Suprapubic skin (tissue), 4 donors: ENCODE measurements at places on chromosomes 16 and 17. TPM values are rescaled to one million over a fixed set of nuclear protein-coding genes. Genes with fewer than 3 reads are reported as not detected.
A peak's percentile ranks its signal among the peaks of the same experiment; 100 is the strongest.

DNA sequence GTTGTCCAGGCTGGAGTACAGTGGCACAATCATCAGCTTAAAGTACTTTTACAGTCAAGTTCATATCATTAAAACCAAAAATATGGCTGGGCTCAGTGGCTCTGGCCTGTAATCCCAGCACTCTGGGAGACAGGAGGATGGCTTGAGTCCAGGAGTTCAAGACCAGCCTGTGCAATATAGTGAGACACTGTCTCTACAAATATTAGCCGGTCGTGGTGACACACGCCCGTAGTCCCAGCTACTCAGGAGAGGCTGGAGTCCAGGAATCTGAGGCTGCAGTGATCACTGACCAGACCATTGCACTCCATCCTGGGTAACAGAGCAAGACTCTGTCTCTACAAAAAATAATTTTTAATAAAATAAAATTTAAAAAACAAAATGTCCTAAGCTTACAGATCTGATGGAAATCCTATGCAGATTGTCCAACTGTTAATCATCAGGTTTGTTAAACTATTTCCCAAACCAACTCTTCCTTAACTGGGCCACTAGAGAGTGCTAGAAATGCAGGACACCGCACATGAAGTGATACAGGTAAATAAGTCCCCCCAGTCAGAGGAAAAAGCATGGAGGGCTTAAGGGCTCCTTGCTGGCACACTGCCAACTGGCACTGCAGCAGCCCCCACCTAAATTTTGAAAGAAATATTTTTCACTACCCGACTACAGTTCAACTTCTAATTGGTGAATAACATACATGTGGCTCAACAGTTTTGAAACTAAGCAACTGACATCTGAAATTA, 2.8 kb downstream of the USP22 start:
- peaks cover 64% of the 10 kb centered on the region for H3K4me1 ChIP-seq
- no peaks in the 10 kb centered on the region for H3K36me3 ChIP-seq

GRCh38 chr16:11142951-11143350, 113.1 kb downstream of the SOCS1 start:
- H3K4me1 ChIP-seq: peaks cover 42% of the 10 kb centered on the region
- H3K27me3 ChIP-seq: no peaks in the 10 kb centered on the region
- no peak overlapping the region for H3K4me3 ChIP-seq

DNA sequence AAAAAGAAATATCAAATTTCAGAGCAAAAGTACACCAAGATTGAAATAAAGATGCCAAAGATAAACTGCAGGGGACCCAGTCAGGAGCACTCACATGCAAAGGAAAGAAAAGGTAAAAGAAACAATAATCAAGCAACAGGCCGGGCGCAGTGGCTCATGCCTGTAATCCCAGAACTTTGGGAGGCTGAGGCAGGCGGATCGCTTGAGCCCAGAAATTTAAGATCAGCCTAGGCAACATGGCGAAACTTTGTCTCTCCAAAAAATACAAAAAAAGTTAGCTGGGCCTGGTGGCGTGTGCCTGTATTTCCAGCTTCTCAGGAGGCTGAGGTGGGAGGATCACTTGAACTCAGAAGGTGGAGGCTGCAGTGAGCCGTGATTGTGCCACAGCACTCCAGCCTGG, 107.6 kb upstream of the SMURF2 start:
- peaks cover 11% of the 10 kb centered on the region for H3K4me1 ChIP-seq
- H3K27me3 ChIP-seq: no peaks in the 10 kb centered on the region
- no peak overlapping the region for H3K27ac ChIP-seq
- no peak overlapping the region for H3K4me3 ChIP-seq
- peak; percentile 61 for DNase-seq
- peaks cover 4% of the 10 kb centered on the region for H3K36me3 ChIP-seq

PRCD gene
- total RNA-seq: not detected

CD7 gene
- 1.6 TPM for total RNA-seq

DNA sequence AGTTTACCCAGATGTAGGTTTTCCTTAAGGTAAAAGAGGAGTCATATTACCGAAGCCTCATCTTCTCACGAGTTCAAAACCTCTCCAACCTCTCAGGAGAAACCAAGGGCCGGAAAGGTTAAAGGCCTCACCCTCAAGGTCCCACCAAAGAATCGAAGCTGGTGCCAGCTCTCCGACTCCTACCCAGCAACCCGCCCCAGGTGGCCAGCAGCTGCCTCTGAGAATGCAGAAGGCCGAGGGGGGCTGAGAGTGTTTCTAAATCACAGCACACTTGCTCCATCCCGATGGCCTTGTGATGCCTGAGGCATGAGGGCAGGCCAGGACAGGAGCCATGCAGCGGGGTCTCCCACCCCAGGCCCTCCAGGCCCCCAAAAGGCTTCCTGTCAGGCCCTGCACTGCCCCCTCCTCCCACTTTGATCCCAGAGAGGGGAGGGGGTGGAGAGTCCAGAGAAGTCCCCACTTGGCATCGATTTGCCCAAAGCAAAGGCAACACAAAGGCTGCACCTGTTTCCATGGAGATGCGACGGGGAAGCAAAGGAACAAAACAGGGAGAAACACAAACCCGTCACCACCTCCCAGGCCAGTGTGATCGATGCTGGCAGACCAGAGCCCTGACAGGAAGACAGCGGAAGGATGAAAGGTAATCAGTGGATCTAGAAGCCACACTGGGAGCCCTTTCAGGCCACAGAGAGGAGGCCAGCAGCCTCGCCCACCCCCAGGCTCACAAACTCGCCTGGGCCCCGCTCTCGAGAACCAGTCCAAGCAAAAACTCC, 39.0 kb downstream of the CUEDC1 start:
- no peak for DNase-seq
- H3K27ac ChIP-seq: peak overlapping the region; percentile 54
- peaks cover 83% of the 10 kb centered on the region for H3K4me1 ChIP-seq
- no peaks in the 10 kb centered on the region for H3K27me3 ChIP-seq
- H3K4me3 ChIP-seq: no peak overlapping the region

C17orf78 gene
- total RNA-seq: not detected

E2F4 gene
- total RNA-seq: 106 TPM

GAST gene
- total RNA-seq: not detected

KIF19 gene
- total RNA-seq: 1.3 TPM

DNA sequence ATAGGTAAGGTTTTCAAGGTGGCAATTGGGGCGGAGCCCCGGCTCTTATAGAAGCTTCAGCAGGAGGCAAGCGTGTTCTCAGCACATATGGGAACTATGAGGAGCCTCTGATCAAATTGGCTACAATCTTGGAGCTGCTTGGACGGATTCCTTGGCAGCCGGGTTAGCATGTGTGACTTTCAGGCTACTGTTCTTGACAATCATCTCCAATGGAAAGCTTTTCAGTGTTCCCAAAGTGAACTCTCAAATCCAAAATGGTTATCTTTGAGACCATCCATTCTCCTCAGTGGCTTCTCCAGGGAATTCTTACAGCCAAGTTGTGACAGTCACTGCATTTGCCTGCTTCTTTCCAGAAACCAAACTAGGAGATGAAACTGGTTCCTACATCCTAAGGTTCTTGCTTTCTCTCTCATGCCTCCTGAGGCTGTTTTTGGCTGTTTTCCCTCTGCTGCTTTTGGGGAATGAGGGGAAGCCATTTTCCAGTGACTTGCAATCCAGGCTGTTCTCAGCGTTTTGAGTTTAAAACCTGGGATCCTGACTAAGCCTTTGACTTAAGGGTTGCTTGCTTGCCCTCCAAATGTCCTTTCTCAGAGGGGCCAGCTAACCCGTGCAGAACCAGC, 10.9 kb downstream of the HAS3 start:
- peaks cover 75% of the 10 kb centered on the region for H3K36me3 ChIP-seq
- H3K4me3 ChIP-seq: no peak overlapping the region
- no peak for DNase-seq
- H3K27me3 ChIP-seq: no peaks in the 10 kb centered on the region

STH gene
- not detected for total RNA-seq

GRCh38 chr17:74012465-74012864, 191.0 kb upstream of the RPL38 start:
- DNase-seq: no peak
- no peaks in the 10 kb centered on the region for H3K4me1 ChIP-seq
- no peaks in the 10 kb centered on the region for H3K36me3 ChIP-seq
- no peak overlapping the region for H3K4me3 ChIP-seq
- H3K27me3 ChIP-seq: peaks cover 58% of the 10 kb centered on the region

- peaks cover 55% of the 10 kb centered on the region for H3K4me1 ChIP-seq
- peaks cover 30% of the 10 kb centered on the region for H3K36me3 ChIP-seq
- peak; percentile 95 for DNase-seq
- peak overlapping the region; percentile 99 for H3K27ac ChIP-seq
These were observed 1.3 kb downstream of the RILP start for GRCh38 chr17:1648173-1648962.

GRCh38 chr16:58099956-58100300, 29.3 kb downstream of the CFAP20 start:
- H3K27me3 ChIP-seq: no peaks in the 10 kb centered on the region
- no peak for DNase-seq
- H3K4me1 ChIP-seq: no peaks in the 10 kb centered on the region
- H3K36me3 ChIP-seq: no peaks in the 10 kb centered on the region

DNA sequence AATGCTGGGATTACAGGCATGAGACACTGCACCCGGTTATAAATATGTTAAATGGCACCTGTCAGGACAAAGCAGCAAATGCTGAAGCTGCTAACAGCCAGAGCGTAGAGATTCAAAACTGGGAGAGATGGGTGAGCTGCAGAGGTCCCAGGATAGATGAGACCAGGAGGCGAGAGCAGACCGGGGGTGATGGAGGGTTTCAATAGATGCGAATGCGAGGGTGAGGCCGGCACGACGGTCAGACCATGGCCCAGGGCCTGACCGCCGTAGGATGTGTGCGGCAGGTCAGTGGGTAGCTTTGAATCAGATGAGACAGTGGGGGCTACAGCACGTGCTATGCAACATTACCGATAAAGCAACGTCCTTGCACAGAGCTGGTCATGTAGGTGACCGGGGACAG, 14.3 kb downstream of the CCDC40 start:
- peaks cover 7% of the 10 kb centered on the region for H3K36me3 ChIP-seq
- DNase-seq: no peak
- H3K27ac ChIP-seq: no peak overlapping the region

DNA sequence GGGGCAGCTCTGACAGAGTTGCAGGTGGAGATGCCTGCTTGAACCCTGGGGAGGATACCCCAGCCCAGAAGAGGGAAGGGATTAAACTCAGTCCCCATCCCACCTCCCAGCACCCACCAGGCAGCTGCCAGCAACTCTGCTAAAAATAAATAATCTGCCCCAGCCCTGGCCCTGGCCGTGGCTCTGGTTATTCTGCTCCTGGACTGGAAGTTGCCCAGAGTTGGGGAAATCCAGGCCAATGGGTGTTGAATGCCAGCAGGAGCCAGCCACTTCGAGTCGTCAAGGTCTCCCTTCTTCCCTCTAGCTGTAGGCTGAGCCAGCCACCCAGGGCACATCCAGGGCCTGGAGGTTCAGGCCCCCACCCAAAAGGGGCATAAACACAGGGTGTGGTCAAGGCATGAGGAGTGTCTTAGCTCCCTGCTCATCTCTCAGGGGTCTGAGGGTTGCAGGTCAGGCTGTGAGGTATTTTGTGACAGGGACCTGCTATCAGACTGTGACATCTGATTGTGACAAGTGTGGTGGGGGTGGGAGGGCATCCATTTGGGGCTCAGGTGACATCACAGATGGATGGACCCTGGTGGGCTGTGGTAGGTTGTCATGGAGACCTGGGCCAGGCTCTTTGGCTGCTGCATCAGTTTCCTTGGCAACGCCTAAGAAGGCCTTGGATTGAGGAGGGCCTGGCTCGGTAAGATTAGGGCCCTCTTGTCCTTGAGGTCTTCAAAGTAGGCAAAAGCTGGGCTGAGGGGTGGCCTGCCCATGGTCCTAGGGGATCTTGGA, 1.0 kb upstream of the RRAD start:
- H3K36me3 ChIP-seq: no peaks in the 10 kb centered on the region
- DNase-seq: no peak
- H3K4me1 ChIP-seq: peaks cover 41% of the 10 kb centered on the region

DNA sequence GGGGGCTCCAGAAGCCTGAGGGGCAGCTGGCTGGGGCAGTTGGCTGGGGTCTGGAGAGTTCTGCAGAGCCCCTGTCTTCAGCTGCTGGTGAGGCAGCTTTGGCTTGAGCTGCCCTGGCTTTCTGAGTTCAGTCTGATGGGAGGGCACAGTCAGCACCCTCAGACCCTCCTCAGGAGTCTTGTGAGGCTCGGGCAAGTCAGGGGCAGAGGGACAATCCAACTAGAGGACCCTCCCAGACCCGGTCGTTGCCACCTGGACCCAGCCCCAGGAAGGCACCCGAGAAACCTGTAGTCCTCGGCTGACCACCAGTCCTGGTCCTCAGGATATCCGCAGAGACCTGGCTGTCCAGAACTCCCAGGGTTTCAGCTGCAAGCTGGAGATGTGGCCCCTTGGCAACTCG, 1.9 kb downstream of the CARD14 start:
- no peak for DNase-seq
- H3K27ac ChIP-seq: no peak overlapping the region
- H3K27me3 ChIP-seq: no peaks in the 10 kb centered on the region
- no peaks in the 10 kb centered on the region for H3K36me3 ChIP-seq
- H3K4me3 ChIP-seq: no peak overlapping the region

GRCh38 chr17:55495239-55495638, 16.0 kb downstream of the SMIM36 start:
- H3K27ac ChIP-seq: no peak overlapping the region
- no peaks in the 10 kb centered on the region for H3K36me3 ChIP-seq
- no peak overlapping the region for H3K4me3 ChIP-seq
- no peaks in the 10 kb centered on the region for H3K27me3 ChIP-seq

KRT17 gene
- total RNA-seq: 1,744 TPM

DNA sequence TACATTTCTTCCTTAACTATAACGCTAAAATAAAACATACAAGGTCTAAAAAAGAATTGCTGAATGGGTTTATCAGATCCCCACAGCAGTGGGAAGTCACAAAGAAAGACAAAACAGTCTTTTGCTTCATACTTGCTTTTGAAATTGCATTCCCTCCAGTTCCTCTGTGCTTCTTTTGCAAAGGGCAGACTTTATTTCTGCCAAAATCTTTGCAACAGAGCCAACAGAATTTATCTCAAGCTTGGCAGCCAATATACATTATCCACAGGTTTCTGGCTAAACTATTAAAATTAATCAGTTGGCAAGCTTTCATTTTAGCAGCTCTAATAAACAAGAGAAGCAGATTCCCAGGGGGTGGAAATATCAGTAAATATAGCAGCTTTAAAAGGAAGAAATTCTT, 378.9 kb upstream of the CA10 start:
- H3K4me1 ChIP-seq: no peaks in the 10 kb centered on the region
- H3K36me3 ChIP-seq: no peaks in the 10 kb centered on the region
- no peaks in the 10 kb centered on the region for H3K27me3 ChIP-seq
- no peak for DNase-seq
- no peak overlapping the region for H3K4me3 ChIP-seq

CISD3 gene
- 9.1 TPM for total RNA-seq

PHF23 gene
- 19.0 TPM for total RNA-seq
